Activated CD4-positive, alpha-beta T cell treated with anti-CD3 and anti-CD28 coated beads, Interleukin-2, Interleukin-6, amounts not matched to agents 100 ng/mL and 50 ng/mL, durations not matched to agents 16 hours and 8 hours (primary cell): ENCODE measurements at places on chromosomes 2 and 18.

DNA sequence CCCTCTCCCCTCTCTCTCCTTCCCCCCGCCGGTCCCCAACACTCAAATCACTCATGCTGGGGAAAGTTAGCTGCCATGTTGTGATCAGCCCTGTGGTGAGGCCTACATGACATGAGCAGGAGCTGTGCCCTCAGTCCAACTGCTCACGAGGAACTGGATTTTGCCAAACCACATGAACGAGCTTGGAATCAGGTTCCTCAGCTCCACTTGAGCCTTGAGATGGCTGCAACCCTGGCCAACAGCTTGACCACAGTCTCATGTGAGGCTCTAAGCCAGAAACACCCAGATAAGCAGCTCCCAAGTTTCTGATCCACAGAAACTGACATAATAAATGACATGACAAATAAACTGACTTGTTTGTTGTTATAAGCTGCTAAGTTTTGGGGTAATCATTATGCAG lies 38.4 kb downstream of the ARL4C start:
- no peak for DNase-seq

GRCh38 chr18:80009661-80010550 lies 21.5 kb upstream of the TXNL4A start:
- DNase-seq, result no peak

- DNase-seq, result no peak
Measured at GRCh38 chr2:32683520-32684086, 55.8 kb downstream of the TTC27 start.

GRCh38 chr2:228446734-228447133 lies 265.2 kb upstream of the SPHKAP start:
- no peak for DNase-seq

GRCh38 chr2:12769492-12770105 lies 52.9 kb downstream of the TRIB2 start:
- DNase-seq, result no peak

GRCh38 chr2:27489498-27490397 lies at the start of gene IFT172:
Gene IFT172, minus strand, starts transcription at chr2:27489743. Its CDS starts 90 bp downstream, at chr2:27489653.
- DNase-seq, result peak; percentile 99

DNA sequence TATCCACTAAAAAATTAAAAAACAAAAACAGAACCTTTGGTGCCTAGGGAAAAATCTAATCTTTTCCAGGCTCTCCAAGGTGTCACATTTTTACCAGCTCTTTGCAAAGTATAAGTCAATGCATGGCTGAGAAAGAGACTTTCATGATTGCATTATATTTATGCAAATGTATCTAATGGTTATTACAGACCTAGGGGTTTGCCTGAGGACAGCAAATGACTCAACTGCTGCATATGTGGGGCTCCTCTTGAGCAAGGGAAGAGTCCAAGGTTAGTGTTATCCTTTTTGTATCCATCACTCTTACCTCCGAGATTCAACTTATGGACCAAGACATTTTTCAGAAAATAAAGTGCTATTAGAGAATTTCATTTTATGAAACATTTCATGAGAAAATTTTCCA lies 33.9 kb upstream of the RMP24 start:
- DNase-seq, result no peak

- DNase-seq, result no peak
Measured at GRCh38 chr2:168312036-168312822, 64.8 kb upstream of the STK39 start.

- no peak for DNase-seq
Measured at GRCh38 chr2:105853354-105854088, 108.8 kb downstream of the NCK2 start.

DNA sequence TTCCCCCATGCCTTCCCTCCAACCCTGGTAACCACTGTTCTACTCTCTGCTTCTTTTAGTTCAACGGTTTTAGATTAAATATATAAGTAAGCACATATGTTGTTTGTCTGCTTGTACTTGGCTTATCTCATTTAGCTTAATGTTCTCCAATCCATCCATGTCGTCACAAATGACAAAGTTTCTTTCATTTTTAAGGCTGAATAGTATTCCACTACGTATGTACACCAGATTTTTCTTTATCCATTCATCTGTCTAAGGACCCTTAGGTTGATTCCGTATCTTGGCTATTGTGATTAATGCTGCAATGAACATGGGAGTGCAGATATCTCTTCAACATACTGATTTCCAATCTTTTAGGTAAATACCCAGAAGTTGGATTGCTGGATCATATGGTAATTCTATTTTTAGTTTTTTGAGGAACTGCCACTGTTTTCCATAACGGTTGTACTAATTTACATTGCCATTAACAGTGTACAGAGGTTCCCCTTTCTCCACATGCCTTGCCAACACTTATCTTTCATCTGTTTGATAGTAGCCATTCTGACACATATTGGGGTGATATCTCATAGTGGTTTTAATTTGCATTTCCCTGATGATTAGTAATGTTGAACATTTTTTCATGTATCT lies 8.1 kb downstream of the ASB3 start:
- no peak for DNase-seq

GRCh38 chr2:202376460-202377206 lies 506 bp downstream of the BMPR2 start:
- peak; percentile 33 for DNase-seq
